Cardiac muscle cell (in vitro differentiated cells and primary cell): ENCODE measurements at places on chromosomes 2 and 18. TPM values are rescaled to one million over a fixed set of nuclear protein-coding genes. Genes with fewer than 3 reads are reported as not detected.

LIMS3 gene
- 5.2 and 5.7 TPM in 2 replicates for polyA plus RNA-seq

GRCh38 chr18:2854875-2855274, 8.1 kb downstream of the EMILIN2 start:
- no peak overlapping the region for H3K4me3 ChIP-seq
- peaks cover 69% of the 10 kb centered on the region for H3K4me1 ChIP-seq
- no peaks in the 10 kb centered on the region for H3K27me3 ChIP-seq
- H3K27ac ChIP-seq: peak overlapping the region; percentile 98

C2orf81 gene
- 7.1 and 8.5 TPM in 2 replicates for polyA plus RNA-seq

DNA sequence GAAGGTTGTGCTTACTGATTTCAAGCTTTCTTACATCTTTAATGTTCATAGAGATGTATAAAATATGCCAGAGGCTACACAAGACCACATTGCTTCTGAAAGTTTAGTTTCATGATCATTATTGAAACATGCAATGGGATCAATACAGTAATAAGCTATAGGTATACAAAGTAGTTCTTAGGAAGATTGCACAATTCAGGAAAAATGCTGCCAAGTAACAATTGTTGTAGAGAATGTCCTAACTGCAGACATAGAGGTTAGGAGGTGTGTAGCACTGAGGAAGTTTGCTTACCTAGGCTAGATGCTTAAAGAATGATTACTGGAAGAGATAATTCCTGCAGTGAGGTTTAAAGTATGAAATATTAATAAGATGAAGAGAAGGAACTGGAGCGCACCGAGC, 259.5 kb upstream of the CYRIA start:
- H3K27ac ChIP-seq: no peak overlapping the region
- H3K27me3 ChIP-seq: no peaks in the 10 kb centered on the region
- no peak for DNase-seq
- no peaks in the 10 kb centered on the region for H3K4me1 ChIP-seq

GRCh38 chr2:159788253-159788652, 9.8 kb downstream of the CD302 start:
- no peaks in the 10 kb centered on the region for H3K36me3 ChIP-seq
- H3K27me3 ChIP-seq: no peaks in the 10 kb centered on the region
- no peak for DNase-seq
- no peaks in the 10 kb centered on the region for H3K4me1 ChIP-seq
- H3K27ac ChIP-seq: no peak overlapping the region
- H3K4me3 ChIP-seq: no peak overlapping the region

GRCh38 chr18:70430501-70431173, 141.8 kb downstream of the SOCS6 start:
- no peak overlapping the region for H3K27ac ChIP-seq
- H3K27me3 ChIP-seq: no peaks in the 10 kb centered on the region
- no peaks in the 10 kb centered on the region for H3K36me3 ChIP-seq

DNA sequence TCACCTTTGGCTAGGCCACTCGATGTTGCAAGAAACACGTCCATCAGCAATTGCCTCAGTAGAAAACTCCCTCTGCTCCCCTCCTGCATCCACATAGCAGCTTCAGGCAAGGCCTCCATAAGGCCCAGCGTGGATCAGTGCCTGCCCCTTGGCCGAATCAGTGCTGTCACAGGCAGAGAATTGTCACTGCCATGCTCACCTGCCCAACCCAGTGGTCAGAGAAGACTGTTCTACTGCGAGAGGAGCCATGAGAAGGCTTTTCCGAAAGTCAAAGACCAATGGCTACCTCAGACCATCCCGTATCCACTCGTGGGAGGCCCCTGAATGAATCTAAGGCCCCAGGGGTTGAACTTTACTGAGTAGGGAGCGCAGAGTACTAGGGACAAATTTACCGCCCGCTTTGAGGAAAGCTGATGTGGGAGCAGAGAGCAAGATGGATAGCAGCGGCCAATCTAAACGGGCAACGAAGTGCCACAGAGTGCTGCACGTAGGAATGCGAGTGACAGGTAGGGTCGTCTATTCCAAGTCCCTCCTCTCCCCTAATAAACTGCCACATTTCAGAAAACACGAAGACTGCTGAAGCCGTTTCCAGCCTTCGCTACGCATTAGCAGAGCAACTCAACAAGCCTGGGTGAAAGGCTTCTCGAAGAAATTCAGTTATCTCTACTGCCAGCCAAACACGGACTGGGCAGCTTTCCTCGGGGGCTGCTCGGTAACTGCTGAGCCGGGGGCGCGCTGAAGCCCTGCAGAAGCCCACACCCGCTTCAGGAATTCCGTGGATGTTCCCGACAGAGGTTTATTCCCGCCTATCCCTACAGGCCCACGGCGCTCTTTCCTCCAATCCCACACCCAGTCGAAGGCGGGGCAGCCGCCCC, 968 bp upstream of the RALBP1 start:
- no peaks in the 10 kb centered on the region for H3K36me3 ChIP-seq
- peak overlapping the region; percentile 83 for H3K27ac ChIP-seq
- peaks cover 16% of the 10 kb centered on the region for H3K4me1 ChIP-seq
- peak overlapping the region; percentile 66 for H3K4me3 ChIP-seq
- peak; percentile 80 for DNase-seq

HK2 gene
- polyA plus RNA-seq: 77.3 and 94.6 TPM in 2 replicates

GRCh38 chr2:56666777-56667176, 483.0 kb downstream of the CCDC85A start:
- DNase-seq: no peak
- no peaks in the 10 kb centered on the region for H3K27me3 ChIP-seq
- H3K27ac ChIP-seq: no peak overlapping the region

ADI1 gene
- polyA plus RNA-seq: 30.3 and 65.9 TPM in 2 replicates

DNA sequence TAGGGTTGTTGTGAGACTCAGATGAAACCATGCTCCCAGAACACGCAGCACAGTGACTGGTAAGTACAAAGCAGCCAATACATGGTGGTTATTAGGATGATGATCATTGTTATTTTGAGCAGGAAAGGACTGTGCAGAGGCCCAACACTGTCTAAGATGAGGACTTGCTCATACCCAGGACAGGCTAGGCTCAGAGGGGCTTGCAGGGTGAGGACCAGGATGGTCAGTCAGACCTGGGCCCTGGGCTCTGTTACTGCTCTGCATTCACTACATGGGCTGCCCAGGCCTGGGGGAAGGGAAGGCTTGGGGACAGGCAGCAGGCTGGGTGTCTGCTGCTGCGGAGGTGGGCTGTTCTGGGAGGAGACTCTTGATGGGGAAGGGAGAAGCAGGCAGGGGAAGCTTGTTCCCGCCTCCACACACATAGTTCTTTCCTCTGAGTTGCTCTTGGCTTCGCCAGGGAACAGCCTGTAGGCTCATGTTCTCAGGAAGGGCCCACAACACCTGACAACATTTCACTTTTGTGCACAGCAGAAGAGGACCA, 17.5 kb downstream of the CAPN13 start:
- H3K27ac ChIP-seq: no peak overlapping the region
- DNase-seq: no peak
- H3K27me3 ChIP-seq: no peaks in the 10 kb centered on the region
- H3K4me1 ChIP-seq: peaks cover 11% of the 10 kb centered on the region
- no peak overlapping the region for H3K4me3 ChIP-seq

DNA sequence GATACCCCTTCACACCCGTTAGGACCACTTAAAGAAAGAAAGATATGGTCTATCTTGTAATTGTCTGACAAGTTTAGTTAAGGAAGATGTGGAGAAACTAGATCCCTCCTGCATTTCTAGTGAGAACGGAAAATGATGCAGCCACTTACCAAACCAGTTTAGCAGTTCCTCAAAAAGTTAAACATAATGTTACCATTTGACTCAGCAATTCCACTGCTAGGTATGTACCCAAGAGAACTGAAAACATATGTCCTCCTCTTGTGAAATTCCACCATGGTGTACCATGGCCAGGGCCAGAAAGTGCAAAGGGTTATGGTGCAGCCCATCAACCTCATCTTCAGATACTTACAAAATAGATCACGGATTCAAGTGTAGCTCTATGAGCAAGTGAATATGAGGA, 79.0 kb upstream of the ID2 start:
- H3K27me3 ChIP-seq: no peaks in the 10 kb centered on the region
- H3K27ac ChIP-seq: no peak overlapping the region
- H3K4me1 ChIP-seq: peaks cover 3% of the 10 kb centered on the region
- H3K4me3 ChIP-seq: no peak overlapping the region
- H3K36me3 ChIP-seq: no peaks in the 10 kb centered on the region

DNA sequence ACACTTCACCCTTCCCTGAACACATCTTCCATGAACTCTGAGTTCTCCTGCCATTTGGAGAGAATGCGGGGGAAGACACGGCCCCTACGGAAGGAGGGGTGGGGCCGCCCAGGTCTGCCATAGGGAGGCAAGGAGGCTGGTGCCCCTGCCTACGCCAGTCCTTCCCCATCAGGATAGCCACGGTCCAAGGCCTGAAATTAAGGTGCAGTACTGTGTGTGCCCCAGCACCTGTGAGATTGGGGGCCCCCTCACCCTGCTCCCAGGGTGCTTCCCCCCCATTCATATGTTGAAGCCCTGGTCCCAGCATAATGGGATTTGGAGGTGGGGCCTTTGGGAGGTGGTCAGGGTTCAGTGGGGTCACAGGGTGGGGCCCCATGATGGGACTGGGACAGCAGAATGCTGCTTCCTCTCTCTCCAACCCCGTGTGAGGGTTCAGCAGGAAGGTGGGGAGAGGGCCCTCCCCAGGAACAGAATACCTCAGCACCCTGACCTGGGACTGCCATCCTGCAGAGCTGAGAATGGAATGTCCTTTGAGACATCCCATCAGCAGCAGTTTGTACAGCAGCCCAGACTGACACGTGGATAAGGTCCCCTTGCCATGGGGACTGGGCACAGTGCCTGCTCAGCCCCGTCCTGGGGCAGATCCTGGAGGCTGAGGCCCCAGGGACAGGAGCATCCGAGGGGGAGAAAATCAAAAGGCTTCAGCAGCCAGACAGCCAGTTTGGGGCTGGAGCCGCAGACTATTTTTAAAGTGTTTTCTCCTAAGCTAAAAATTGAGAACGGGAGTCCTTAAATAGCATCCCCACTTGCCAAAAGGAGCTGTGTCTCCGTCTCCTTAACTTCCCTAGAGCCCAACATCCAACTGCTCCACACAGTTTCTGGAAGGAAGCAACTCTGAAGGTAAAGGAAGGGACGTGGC, 105.1 kb downstream of the NDUFA10 start:
- no peaks in the 10 kb centered on the region for H3K4me1 ChIP-seq
- no peak for DNase-seq
- no peaks in the 10 kb centered on the region for H3K36me3 ChIP-seq
- no peaks in the 10 kb centered on the region for H3K27me3 ChIP-seq
- no peak overlapping the region for H3K4me3 ChIP-seq
- H3K27ac ChIP-seq: no peak overlapping the region

DNA sequence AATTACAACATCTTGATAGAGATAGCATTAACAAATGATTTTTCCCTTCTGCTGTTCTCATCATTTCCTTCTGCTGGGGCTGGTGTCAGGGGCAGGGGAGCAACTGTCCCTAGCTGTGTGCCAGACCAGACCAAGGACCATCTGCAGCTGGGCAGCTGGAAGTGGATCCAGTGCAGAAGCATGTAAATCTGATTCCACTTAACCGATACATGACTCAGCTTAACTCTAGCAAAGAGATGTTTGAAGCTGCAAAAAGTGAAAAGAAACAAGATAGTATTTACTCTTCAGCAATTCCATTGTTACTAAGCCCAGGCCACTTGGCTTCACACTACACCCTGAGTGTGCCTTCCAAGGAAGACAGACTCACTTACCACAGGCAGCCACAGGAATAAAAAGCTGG, 151.1 kb downstream of the GALNT1 start:
- no peaks in the 10 kb centered on the region for H3K4me1 ChIP-seq
- no peak overlapping the region for H3K27ac ChIP-seq
- H3K36me3 ChIP-seq: no peaks in the 10 kb centered on the region
- no peak overlapping the region for H3K4me3 ChIP-seq

GRCh38 chr2:32172870-32173269, 7.2 kb downstream of the SLC30A6 start:
- peaks cover 19% of the 10 kb centered on the region for H3K36me3 ChIP-seq
- H3K4me1 ChIP-seq: no peaks in the 10 kb centered on the region
- DNase-seq: no peak
- no peak overlapping the region for H3K27ac ChIP-seq

DNA sequence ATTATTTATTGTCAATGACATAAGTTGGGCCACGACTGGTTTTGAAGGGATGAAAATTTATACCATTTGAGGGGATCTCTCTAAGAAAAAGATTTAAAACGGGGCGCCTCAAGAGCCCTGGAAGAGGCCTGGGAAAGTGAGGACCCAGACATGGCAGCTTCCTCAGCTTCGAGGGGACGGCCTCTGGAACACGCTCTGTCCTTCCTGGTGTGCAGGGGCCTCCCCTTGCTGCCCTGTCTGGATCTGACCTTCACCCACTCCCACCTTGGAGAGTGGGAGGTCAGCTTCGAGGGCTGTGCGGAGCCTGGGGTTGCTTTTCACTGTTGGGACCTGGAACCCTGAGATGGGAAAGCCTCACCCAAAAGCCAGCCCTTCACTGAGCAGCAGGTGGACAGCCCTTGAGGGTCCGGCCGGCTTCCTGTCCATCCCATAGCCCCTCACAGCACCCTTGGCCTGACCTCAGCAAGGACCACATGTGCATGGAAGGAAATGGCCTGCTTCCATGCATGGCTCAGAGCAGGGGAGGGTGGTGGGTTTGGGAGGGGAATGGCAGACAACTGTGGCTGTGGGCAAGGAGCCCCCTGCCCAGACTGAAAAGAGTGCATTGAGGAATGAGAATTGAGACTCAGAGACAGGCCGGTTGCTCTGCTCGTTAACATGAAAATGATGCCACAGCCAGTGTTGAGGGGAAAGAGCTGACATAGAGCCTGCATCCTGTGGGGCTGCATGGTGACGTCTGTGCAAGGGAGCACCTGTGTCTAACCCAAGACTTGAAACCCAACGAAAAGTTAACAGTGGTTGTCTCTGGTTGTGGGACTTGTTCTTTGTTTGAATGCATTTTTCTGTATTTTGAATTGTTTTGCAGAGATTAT, 16.3 kb downstream of the FBLN7 start:
- H3K36me3 ChIP-seq: no peaks in the 10 kb centered on the region
- no peak overlapping the region for H3K27ac ChIP-seq
- H3K4me1 ChIP-seq: no peaks in the 10 kb centered on the region
- DNase-seq: no peak
- no peaks in the 10 kb centered on the region for H3K27me3 ChIP-seq

GRCh38 chr2:79723830-79724229, 211.0 kb downstream of the CTNNA2 start:
- DNase-seq: no peak
- no peaks in the 10 kb centered on the region for H3K27me3 ChIP-seq
- H3K4me3 ChIP-seq: no peak overlapping the region

- no peak overlapping the region for H3K4me3 ChIP-seq
- no peaks in the 10 kb centered on the region for H3K4me1 ChIP-seq
- no peaks in the 10 kb centered on the region for H3K27me3 ChIP-seq
- no peak overlapping the region for H3K27ac ChIP-seq
- H3K36me3 ChIP-seq: no peaks in the 10 kb centered on the region
- peak; percentile 5 for DNase-seq
These were observed 964.7 kb upstream of the ZEB2 start for GRCh38 chr2:145484448-145485097.

DNA sequence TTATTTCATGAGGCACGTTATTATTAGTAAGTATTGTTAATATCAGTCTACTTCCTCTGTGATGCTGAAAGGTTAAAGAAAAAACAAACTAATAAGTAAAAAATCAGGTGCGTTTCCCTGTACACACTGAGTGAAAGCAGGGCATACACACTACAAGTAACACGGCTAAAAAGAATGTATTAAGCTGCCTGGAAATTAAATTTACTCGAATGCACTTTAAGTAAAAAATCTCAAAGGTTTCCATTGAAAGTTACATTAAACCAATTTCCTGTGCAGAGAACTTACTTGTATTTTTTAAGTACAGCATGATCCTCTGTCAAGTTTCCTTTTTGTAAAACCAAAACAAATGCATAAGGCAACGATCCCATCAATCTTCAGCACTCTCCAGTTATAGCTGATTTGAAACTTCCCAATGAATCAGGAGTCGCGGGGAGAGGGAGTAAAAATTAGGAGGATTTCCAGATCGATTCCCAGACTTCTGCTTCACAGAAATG, 633 bp downstream of the BCL2 start:
- H3K27me3 ChIP-seq: peaks cover 52% of the 10 kb centered on the region
- H3K4me1 ChIP-seq: no peaks in the 10 kb centered on the region
- peak overlapping the region; percentile 54 for H3K4me3 ChIP-seq
- H3K36me3 ChIP-seq: no peaks in the 10 kb centered on the region
- DNase-seq: no peak
